ENCODE measurements at places on chromosomes 4 and X. TPM values are rescaled to one million over a fixed set of nuclear protein-coding genes. Genes with fewer than 3 reads are reported as not detected.

IL13RA1 gene
- 53.1 TPM for total RNA-seq

SPOCK3 gene
- total RNA-seq: 0.52 TPM

FAM149A gene
- 38.8 TPM for total RNA-seq

FMR1NB gene
- total RNA-seq: not detected

ADRA2C gene
- total RNA-seq: 7.8 TPM

PNCK gene
- total RNA-seq: 23.3 TPM

REELD1 gene
- not detected for total RNA-seq

IL2 gene
- not detected for total RNA-seq

ZDHHC15 gene
- 2.0 TPM for total RNA-seq

MAGEA9B gene
- total RNA-seq: not detected

VCX2 gene
- not detected for total RNA-seq

CT45A3 gene
- not detected for total RNA-seq

SMPX gene
- total RNA-seq: 25.5 TPM

ABLIM2 gene
- 28.5 TPM for total RNA-seq

ATP7A gene
- 10.7 TPM for total RNA-seq

CXXC4 gene
- 3.3 TPM for total RNA-seq

ATP10D gene
- total RNA-seq: 19.9 TPM

COX7B2 gene
- total RNA-seq: not detected

MAGEC1 gene
- not detected for total RNA-seq

GAGE12J gene
- total RNA-seq: not detected

NKX1-1 gene
- not detected for total RNA-seq

FGFR3 gene
- total RNA-seq: 1.3 TPM

MAD2L1 gene
- total RNA-seq: 1.3 TPM

CC2D2A gene
- 49.6 TPM for total RNA-seq

MAGED4 gene
- 7.6 TPM for total RNA-seq

LEF1 gene
- total RNA-seq: 0.52 TPM

GAGE2A gene
- not detected for total RNA-seq

P2RY10 gene
- total RNA-seq: 5.0 TPM

SSX4 gene
- total RNA-seq: not detected

TEX13C gene
- not detected for total RNA-seq

CCDC160 gene
- not detected for total RNA-seq

GIMD1 gene
- not detected for total RNA-seq

RNF150 gene
- 43.6 TPM for total RNA-seq

MAGEB2 gene
- total RNA-seq: not detected

MORF4L2 gene
- 400 TPM for total RNA-seq

RBM46 gene
- 0.13 TPM for total RNA-seq

SPANXN3 gene
- total RNA-seq: not detected

All from esophagus muscularis mucosa (tissue), 4 donors.